ENCODE measurements at places on chromosomes 3 and 15.

- DNase-seq: no peak
Measured at GRCh38 chr3:72634128-72634527, 214.1 kb downstream of the SHQ1 start.

GRCh38 chr15:79091204-79091867 lies 756 bp upstream of the RASGRF1 start:
- DNase-seq: no peak

DNA sequence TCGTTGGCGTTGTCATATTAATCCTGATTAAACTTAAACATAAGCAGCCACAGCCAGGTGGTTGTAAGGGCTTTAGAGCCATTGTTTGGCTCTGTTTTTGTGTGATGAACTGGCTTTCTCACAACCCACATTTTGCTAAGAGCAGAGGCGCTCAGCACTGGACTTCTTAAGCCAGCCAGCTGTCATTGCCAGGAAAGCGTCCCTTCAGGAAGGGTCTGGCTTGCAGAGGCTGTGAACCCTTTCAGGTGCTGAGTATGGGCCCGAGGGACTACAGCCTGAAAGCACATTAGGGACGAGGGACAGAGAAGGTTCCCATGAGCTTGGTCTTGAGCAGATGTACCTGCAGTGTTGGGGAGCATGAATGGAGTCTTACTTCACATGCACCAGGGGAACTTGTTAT lies 112.3 kb downstream of the CHCHD6 start:
- DNase-seq: no peak

DNA sequence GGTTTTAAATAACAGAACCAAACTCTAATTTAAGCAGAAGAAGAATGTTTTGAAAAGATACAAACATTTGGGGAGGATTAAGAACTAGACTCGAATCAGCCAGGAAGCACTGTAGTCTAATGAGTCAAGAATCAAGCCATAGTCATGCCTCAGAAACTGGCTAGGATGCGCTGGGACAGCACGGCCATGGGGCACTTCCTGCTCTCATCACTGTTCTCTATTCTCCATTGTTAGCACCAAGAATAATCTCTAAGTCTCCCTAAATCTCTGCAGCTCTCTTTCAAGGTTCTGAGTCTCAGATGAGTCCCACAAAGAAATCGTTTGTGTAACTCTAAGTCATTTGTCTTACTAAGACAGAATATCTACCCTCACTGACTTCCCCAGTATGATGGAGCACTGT lies 399.0 kb upstream of the KCNMB2 start:
- DNase-seq: no peak

- DNase-seq: no peak
Measured at GRCh38 chr15:64046421-64047153, at the start of gene DAPK2. DAPK2 (minus strand) TSS chr15:64046485; CDS start chr15:64040261, 6,224 bp downstream.

DNA sequence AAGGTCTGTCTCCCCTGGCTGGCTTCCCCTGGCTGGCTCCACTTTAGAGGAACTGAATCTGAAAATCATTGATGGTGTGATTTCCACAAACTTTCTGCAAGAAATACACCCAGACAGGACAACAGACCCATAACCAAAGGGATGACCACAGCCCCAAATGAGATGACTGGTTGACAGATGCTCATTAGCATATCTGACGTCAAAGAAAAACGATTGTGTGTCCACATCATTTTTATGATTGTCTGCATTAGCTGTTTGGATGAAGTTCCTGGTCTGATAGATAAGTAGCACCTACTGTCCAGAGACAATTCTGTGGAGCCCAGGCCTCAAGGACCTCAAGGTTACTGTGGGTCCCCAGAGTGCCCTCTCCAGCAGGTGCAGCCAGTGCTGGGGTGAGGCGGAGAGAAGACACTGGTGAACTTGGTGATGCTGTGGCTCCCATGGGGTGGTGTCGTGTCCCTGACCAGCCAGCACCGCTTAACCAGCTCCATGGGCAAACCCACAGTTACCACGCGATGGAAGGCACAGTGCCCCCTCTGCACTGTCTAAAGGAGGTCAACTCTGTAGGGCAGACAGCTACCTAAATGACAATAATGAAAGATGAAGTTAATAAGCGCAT lies 127.4 kb downstream of the NSMCE3 start:
- no peak for DNase-seq

GRCh38 chr15:41921639-41922038 lies 27.8 kb upstream of the SPTBN5 start:
- DNase-seq: no peak

DNA sequence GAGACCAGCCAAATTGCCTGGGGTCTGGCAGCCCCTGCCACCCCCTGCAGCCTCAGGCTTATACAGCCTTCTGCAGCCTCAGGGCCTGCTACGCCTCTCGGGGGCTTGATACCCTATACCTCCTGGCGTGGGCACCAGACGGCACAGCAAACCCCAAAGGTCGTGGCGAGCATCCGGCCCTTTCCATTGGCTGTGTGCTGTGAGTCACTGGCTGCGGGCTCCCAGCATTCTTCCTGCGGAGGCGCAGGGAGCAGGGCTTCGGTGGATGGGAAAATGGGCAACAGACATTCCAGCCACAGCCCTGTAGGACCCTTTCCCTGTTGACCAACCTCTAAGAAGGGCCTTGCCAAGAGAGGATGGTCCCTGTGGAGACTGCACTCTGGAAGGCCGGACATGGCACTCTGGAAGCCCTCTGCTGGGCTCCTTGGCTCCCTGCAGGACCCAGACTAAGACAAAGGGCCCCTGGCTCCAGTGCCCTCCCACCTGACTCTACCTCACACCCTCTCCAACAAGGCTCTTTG lies 59.6 kb downstream of the ITGA11 start:
- no peak for DNase-seq

GRCh38 chr15:57251308-57251707 lies 125.0 kb upstream of the CGNL1 start:
- no peak for DNase-seq

GRCh38 chr15:39756806-39757522 lies 25.7 kb downstream of the FSIP1 start:
- peak; percentile 33 for DNase-seq

DNA sequence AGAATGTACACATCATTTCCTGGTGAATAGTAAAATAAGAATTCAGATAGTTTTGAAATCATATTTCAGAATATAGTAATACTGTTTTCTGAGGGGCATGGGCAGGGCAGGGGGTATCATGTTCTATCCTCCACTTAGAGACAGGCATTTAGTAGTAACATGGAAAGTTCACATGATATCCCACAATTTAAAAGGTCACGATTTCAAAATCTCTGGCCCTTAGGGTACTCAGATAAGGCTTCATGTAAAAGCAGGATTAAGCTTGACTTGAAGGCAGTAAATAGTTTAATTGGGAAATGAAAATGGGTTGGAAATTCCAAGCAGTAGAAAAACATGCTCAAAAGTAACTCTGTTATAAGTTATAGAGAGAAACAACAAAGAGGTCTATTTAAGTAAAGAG lies 353.2 kb upstream of the AGTR1 start:
- no peak for DNase-seq

GRCh38 chr15:90004671-90005070 lies 3.5 kb downstream of the ZNF710 start:
- peak; percentile 81 for DNase-seq

GRCh38 chr3:4656059-4656458 lies 162.9 kb downstream of the ITPR1 start:
- DNase-seq: no peak

DNA sequence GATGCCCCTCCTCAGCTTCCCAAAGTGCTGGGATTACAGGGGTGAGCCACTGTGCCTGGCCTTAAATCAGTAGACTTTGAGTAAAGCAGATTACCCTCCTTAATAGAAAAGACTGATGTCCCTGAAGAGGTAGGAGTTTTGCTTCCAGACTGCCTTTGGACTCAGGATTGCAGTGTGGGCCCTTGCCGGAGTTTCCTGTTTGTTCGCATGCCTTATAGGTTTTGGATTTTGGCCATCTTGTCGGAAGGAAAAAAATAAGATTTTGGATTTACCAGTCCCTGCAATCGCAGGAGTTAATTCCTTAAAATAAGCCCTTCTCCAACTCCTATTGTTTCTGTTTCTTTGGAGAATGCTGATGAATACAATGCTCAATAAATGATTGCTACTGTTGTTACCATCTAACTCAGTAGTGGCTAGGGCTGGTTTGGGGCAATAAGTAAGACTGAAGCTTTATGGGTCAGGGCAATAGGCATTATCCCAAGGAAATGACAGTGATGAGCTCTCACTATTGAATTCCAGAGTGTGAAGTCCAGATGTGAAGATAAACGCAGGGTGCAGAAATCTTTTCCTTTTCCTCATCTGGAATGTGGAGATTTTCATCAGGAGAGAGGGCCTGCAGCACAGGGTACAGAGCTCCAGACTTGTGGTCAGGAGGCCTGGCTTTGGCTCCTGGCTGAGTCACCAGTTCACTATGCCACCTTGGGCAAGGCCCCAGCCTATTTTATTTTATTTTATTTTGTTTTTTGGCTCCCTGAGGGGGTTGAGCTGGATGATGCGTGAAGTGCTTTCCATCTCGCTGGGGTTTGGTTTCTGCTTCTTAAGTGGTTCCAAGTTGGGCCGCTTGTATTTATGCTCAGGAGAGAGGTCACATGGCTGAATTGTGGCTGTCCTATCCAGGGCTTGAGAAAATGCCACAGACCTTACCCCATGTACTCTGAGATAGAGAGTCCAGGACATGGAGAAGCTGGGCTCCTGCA lies 25.3 kb downstream of the FOXL2 start:
- DNase-seq: peak; percentile 61

- no peak for DNase-seq
Measured at GRCh38 chr3:126419886-126420786, 25.4 kb downstream of the CFAP100 start.

GRCh38 chr15:89812011-89812846 lies 2.4 kb downstream of the ANPEP start:
- no peak for DNase-seq

DNA sequence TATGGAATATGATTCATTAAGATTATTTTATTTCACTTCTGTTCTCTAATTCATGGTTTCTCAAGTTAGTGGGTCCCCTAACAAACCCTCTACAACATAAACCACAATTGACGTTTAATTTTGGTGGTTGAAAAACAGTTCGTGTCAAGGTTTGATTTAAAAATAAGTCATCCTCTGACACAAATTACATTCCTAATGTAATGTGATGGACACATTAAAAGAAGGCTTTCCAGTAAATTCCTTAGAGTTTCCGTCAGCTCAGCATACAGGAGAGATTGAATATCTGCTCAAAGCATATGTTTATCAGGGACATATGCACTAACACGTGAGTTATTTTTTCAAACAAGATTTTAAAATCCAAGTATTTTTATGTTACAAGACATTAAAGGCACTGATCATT lies 626.5 kb upstream of the ADAMTS9 start:
- DNase-seq: no peak

DNA sequence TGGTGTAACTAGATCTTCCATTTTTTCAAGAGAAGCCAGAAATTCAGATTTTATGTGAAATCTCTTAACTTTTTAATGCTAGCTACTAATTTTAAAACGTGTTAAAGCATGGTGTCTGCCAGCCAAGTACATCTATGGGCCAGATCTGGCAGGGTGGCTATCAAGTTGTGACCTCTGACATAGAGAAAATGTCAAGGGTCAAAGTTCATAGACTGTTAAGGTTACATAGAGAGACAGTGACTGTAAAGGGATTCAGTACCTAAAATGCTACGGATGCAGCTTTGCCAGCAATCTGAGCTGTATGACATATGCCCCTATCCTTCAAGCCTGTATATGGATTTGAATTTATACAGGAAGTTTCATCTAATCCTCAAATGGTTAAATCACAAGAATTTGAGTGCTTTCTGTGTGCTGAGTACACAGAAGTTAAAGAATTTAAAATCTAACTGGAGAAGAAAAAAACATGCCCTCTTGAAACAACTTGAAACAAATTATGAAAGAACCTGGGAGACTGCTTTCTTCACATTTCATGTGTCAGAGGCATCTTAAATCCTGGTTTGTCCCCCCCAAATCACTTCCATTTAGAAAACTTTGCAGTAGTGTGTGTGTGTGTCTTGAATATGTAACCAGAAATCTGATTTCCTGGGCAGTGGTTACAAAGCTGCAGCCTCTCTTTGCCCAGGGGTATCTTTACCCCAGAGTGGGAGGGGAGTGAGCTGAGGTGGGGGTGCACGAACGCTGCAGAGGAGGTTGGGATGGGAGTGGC lies 895 bp upstream of the ARHGAP31 start:
- DNase-seq: no peak

DNA sequence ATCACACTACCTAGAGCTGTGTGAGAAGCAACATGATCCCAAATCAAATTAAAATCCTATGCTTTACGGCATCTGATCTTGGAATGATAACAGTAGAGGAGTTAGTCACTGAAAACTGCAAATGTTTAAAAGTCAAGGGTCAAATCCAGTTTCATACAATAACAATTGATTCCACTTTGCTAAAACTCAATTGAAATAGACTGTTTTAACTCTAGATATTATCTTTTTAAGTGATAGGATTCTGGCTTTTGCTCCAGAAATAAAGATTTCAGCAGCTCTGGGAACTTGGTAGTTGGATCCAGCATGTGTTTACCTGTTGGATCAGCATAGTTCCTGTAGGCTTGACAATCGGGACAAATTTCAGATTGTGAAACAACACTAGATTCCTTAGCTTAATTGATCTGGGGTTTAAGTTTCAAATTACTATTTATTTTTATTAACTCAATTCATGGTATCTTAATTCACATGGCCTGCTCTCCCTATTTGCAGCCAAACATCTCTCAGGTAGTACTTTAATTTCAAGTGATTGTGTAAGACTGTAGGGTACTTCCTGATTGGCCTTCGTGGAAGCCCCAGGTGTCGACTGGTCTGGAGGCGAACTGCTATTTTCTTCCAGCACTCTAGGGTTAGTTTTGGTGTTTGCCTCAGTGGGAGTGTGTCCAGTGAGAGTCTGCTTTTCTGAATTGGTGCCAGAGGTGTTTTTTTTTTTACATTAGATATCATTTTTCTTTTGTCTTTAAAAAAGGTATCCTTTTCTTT lies 16.6 kb downstream of the NFKBIZ start:
- DNase-seq: no peak

DNA sequence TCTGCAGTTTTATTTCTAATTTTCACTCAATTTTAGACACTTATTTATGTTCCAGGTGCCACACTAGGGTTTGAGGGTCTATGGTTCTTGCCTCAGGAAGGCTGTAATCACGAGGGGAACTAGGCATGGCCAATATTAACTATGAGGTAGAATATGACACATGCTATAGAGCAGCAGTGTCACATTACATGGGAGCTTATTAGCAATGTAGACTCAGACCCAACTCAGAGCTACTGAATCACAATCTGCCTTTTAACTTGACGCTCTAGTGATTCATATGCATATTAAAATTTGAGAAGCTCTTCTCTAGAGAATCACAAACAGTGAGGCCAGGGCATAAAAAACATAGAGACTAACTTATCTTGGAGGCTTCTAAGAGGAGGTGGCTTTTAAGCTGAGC lies 32.8 kb upstream of the MRPL3 start:
- no peak for DNase-seq

GRCh38 chr3:63050548-63051177 lies 175.4 kb upstream of the CADPS start:
- DNase-seq: no peak

DNA sequence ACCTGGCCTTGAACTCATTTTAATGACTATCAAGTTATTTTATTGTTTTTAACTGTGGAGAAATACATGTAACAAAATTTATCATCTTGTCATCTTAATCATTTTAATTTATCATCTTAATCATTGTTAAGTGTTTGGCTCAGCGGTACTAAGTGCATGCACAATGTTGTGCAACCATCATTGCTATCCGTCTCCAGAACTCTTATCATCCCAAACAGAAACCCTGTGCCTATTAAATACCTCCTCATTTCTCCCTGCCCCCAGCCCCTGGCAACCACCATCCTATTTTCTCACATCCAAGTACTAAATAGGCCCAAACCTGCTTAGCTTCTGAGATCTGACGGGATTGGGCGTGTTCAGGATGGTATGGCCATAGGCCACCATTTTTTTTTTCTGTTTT lies 51.5 kb upstream of the UBP1 start:
- no peak for DNase-seq
